ENCODE measurements at places on chromosomes 2 and 18.
A peak's percentile ranks its signal among the peaks of the same experiment; 100 is the strongest.

DNA sequence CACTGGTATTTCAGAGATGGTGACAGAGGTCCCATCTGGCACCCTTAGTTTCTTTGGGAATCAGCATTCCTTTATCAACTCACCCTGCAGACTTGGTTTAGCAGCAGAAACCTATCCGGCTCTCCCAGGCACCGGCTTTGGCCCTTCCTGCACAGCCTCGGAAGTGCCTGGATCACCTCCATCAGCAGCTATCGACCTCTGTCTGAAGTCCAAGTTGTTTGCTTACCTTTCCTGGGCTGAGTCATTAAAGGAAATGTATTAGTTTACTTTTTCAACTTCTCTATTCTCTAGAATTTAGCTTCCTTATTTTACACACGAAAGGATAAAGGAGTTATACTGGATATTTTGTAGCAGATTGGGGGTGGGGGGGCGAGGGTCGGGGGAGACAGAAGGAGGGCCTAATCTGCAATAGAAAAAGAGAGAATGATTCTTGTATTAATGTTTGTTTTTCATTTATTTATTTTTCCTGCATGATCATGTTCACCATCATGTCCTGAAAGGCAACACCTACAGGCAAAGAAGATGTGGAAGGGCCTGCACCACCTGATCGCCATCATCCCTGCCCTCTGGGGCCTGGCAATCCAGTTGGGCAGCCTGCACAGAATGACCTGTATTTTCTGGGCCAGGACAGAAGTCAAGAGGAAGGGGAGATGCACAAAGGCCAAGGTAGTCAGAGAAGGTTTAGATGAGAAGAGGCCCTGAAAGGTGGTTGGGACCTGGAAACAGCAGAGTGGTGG, 22.1 kb upstream of the MAT2A start:
- no peak for DNase-seq

DNA sequence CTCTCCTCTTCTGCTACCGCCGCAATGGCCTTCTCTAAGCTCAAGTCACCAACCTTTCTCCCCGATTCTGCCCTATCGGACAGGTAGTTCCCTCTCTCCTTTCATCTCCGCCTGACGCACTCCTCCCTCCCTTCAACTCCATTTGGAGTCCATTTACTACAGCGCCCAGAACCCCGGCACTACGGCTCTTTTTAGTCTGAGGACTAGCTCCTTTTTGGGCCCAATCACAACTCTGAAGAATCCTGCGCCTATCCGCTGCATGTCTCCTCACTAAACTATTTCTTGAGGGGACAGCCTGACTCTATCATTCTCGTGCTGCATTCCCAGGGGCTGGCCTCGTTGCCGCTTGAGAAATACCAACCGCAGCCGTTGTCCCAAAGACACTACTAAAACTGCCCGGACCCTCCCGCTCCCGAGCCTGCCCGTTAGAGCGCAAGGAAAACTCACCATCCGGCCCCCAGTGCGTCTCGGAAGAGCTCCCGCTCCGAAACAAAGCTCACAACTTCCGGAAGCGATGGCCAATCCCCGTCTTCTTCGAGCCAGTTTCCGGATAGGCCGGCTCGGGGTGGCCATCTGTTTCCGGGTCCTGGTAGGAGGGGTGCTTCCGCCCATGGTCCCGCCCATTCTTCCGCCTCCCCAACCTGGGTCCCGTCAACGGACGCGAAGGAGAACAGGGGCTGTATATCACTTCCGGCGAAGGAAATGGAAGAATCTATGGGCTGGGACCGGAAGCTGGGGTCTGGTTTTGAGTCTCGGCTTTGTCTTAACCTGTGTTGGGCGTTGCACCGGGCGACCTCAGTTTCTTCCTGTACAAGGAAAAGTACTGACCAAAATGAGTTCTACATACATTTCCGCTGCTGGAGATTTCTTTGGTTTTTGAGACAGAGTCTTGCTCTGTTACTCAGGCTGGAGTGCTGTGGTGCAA, at the start of gene TPRKB:
TPRKB (minus strand) TSS at position 491 of the 925 bp plus-strand sequence. CDS start 2,776 bp downstream, outside the sequence.
- DNase-seq = peak; percentile 95

DNA sequence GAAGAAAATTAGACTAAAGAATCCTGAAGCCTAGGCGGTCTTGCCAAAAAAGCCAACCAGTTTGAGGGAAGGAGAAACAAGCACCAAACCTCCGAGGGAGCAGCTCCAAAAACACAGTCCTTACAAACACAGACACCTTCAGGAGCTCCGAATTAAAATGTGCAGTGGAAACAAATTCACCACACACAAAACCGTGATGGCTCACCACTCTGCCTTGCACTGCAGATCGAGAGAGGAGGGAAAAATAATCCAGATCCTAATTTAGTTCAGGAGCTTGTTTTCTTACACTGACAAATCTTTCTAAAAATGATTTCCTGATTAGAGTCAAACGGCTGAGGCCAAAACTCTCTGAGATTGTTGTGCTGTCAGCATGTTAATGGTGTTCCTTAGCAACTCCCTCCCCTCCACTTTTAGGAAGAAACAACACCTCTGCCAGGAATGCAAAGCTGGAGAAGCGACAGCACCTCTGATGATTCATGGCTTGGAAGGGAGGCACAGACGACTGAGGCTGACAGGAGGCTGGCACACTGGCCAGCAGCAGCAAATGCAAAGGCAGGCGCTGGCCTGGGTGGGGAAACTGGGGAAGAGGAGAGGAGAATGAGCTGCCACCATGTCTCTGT, 249.4 kb upstream of the KLHL29 start:
- no peak for DNase-seq

GRCh38 chr18:23291456-23292205, 156.3 kb downstream of the CABLES1 start:
- no peak for DNase-seq

- DNase-seq = no peak
Observed at GRCh38 chr2:194223218-194223617, 1433.8 kb upstream of the SLC39A10 start.

- peak; percentile 10 for DNase-seq
Observed at GRCh38 chr18:57353137-57353939, 981 bp downstream of the ST8SIA3 start.

DNA sequence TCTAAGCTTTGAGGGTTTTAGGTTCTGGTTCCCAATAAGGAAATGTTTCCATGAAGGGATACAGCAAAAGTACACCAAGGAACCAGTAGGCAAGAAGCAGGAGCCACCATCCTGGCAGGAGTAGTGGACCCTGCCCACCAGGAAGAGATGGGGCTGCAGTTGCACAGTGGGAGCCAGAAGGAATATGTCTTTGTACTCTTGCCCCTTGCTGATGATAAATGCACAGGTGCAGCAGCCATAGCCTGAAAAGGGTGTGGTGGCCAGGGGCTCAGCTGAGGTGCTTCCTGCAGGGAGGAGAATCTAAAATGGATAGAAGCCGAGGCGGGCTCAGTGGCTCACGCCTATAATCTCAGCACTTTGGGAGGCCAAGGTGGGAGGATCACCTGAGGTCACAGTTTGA, 27.5 kb downstream of the TMEM127 start:
- DNase-seq = no peak

GRCh38 chr2:96353032-96353561, 17.5 kb downstream of the NCAPH start:
- DNase-seq = no peak

DNA sequence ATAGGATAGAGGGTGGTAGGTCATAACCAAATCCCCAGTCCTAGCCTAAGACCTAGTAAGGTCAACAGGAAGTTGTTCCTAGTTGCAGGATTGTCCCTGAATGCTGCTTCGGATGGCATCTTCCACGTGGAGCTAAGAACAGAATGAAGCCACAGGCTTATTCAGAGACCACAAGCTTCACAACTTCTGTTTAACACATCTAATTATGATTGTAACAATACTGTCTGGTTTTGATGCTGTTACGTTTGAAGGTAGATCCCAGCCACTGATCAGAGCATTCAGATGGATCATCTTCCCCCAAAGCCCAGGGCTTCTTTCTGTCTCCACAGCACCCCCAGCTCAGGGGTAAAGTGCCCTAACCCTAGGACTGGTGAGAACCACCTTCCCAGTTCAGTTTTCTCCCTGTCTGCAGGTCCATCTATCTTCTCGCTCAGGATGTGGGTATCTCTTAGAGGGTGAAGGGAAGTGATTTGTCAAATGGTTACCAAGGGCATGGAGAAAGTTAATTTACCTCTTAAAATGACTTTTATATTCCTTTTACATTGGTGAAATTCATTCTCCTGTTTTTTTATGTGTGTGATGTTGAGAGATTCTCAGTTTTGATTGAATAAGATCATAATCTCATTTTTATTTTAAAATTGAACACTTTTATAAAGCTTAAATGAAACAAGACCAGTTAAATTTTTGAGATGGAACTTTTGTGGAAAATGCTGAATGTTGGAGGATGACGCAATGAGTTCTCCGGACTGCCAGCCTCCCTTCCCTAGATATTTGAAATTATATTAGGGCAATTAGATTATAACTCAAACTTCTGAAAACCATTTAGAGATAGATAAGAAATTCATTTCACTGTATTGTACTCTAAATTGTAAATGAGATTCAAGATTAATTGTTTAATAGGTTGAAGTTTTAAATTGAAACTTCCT, 66.5 kb downstream of the RHBDD1 start:
- DNase-seq = no peak

GRCh38 chr2:7262727-7263126, 345.5 kb downstream of the RNF144A start:
- no peak for DNase-seq

DNA sequence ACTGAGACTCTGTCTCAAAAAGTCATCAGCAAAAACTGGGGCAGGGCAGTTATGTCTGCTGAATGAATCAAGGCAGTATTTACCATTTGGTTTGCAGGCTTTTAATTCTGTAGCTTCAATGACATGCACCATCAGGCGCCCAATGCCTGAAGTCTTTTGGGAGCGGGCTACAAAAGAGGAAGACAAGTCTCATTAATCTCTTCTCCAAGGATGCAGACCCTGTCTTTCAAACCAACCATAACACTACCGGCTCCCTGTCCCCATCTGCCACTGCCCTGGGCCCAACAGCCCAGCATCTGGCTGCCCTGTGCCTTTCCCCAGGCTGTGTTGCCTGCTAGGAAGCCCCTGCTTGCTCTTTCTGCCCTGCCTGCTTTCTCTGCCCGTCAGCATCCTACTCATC, 30.3 kb downstream of the FAM228A start:
- no peak for DNase-seq

- DNase-seq = peak; percentile 76
Observed at GRCh38 chr2:11123856-11124759, 31.2 kb upstream of the SLC66A3 start.

DNA sequence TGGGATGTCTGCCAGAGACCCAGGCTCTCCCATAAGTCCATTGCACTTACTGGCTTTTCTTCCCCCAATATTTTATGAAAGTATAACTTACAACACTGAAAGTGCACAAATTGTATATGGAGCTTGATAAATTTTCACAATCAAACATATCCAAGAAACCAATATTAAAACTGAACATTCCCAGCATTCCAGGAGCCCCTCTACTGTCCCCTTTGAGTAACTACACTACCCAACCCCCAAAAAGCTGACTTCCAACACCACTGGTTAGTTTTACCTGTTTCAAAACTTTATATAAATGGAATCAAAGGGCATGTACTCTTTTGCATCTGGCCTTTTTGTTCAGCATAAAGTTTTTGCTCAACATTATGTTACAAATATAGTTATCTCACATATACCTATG, 35.2 kb upstream of the PKDCC start:
- no peak for DNase-seq

DNA sequence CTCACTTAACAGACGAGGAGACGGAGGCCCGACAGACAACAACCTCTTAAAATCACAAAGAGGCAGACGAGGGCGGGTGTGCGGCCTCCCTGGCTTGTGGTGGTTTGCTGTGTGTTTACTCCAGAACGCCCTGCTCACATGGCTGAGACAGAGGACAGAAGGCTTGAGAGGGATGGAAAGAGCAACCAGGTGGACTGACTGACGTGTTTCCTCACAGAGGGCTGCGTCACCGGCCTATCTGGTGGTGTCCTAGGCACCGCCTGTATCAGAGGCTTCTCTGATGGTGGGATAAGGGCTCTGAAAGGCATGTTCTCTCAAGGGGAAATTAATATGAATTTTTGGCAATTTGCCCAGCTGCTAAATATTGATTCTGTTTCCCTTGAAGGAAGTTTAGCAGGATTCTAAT, 47.0 kb upstream of the RALBP1 start:
- no peak for DNase-seq

GRCh38 chr2:46568212-46569009, 89.0 kb downstream of the TMEM247 start:
- DNase-seq = no peak

DNA sequence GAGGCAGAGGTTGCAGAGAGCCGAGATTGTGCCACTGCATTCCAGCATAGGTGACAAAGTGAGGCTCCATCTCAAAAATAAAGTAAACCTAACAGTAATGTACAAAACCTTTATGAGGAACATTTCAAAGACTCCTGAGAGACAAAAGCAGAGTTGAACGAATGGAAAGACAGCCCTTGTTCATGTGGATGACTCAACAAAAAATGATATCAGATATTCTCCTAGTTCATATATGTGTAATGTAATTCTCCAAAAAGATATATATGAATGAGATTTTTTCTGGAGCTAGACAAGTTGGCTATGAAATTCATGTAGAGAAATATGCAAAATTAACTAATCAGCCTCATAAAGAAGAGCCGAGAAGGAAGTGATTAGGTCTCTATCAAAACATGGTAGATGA, 61.7 kb downstream of the KIAA1328 start:
- no peak for DNase-seq

DNA sequence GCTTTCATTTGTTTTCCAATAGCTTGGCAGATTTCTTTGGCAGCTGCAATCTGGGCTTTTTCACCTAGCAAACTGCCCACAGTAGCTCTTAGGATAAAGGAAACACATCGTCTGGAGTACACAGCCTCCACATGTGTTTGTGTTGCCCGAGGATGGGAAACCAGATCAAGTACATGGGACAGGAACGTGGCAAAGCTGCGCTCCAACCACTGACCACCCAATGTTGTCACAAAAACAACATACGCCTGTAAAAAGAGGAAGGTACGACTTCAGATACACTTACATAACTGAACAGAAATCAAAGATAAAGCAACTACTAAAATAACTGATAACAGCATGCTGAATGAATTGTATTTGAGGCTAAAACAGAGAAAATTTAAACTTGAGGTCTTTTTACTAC, 15.5 kb downstream of the HEATR5B start:
- DNase-seq = no peak

DNA sequence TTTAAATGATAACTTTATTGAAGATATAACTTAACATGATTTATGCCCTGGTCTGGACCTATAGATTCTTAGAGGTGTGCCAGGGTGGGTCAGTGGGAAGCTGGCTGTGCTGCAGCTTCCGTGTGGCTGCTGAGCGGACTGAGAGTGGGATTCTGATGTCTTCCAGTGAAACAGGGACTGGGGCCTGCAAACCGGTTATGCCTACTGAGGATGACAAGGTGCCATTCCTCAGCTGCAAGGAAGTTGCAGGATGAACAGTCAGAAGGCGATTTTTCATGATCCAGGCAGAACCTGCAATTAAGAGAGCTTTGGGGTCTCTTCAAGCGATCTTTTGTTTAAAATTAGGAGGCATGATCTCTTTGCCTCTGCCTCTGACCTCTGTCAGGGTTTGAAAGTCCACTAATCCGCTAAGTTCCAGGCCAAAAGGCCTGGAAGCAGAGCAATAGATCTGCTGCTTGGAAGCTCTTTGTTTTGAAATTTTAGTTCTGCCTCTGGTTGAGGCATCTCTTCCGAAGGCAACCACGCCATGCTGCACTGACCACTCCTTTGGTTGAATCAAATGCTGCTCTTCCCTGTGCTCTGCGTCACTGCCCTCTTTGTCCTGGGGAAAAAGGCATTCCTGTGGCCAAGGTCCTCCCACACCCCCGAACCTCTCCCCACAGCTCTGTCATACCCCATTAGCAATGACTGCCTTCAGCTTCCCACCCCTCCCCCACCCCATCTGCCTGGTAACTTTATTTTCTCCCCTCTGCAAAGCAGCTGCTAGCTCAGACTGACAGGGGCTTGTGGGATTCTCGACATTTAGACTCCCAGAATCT, 2.0 kb downstream of the TMEM169 start:
- no peak for DNase-seq

GRCh38 chr2:99819766-99820165, 322.6 kb downstream of the AFF3 start:
- DNase-seq = no peak
